Aorta (tissue), 5 donors: ENCODE measurements at places on chromosomes 1 and 21. TPM values are rescaled to one million over a fixed set of nuclear protein-coding genes. Genes with fewer than 3 reads are reported as not detected.

The ARID1A gene
- 72.3 TPM for total RNA-seq

The GPR153 gene
- 17.0 TPM for total RNA-seq

The PPIAL4G gene
- total RNA-seq = 0.13 TPM

The RGS16 gene
- 9.2 TPM for total RNA-seq

The NUP210L gene
- total RNA-seq = 0.16 TPM

The CELA3B gene
- total RNA-seq = 1.8 TPM

The NBPF20 gene
- total RNA-seq = 3.2 TPM

The AVPR1B gene
- not detected for total RNA-seq

The CACNA1S gene
- not detected for total RNA-seq

The ADAM30 gene
- not detected for total RNA-seq

- no peaks in the 10 kb centered on the region for H3K27me3 ChIP-seq
- DNase-seq = no peak
- H3K27ac ChIP-seq = no peak overlapping the region
- no peaks in the 10 kb centered on the region for H3K36me3 ChIP-seq
Observed at GRCh38 chr1:121483961-121484424, 299.2 kb downstream of the SRGAP2C start.

DNA sequence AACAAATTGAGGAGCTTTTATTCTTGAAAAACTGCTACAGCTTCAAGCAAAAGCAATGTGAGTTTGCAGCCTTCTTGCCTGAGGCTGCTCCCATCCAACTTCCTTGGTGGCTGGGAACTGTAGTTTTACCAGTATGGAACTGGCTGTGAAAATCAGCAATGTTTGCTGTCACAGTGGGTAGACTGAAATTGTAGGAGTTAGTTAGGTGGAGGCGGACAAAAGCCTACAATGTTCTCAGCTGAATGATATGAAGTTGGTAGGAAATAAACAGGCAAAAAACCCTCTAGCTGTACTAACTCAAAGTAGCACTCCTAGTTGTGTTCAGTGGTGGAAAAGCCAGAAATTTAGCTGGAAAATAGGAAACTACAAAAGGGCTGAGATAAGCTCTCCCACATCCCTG, 18.5 kb downstream of the HAX1 start:
- H3K27me3 ChIP-seq = no peaks in the 10 kb centered on the region
- no peak overlapping the region for H3K4me3 ChIP-seq
- H3K27ac ChIP-seq = no peak overlapping the region

DNA sequence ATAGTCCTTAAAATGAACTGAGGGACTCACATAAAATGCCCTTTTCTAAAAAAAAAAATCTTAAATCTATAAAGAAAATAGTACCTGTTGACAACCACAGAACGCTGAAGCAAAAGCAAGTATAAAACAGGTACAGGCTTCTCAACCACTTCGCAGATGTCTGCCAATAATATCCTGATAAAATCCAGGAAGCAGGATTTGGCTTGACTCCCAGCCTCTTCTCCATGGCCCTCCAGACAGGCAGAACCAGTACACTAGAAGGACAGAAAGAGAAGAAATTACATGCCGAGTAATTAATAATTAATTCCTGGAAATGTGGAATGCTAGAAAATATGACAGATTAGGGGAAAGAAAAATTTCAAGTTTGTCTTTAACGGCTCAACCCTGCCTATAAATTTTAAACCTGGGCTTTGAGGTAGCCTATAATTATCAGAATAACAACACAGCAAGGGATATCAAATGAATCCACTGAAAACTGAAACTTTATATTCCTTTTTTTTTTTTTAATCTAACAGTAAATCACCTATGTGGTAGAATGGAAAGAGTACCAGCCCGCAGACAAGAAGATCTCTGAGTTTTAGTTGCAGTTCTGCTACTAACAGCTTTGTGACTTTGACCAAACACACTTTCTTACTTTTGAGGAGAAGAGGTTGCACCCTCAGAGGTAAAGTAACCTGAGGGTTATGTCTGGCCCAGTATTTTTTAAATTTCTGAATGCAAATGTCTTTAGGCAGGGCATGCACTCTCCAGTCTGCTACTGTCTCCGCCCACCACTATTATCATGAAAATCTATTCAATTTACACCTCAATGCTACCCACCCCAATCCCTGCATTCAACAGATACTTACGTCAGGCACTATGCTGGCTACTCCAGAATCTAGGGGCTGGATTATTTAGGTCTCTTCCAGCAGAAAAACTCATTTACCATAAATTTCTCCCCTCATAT, 2.7 kb downstream of the KIAA0319L start:
- DNase-seq = no peak
- H3K36me3 ChIP-seq = no peaks in the 10 kb centered on the region
- H3K27ac ChIP-seq = no peak overlapping the region
- no peaks in the 10 kb centered on the region for H3K27me3 ChIP-seq

DNA sequence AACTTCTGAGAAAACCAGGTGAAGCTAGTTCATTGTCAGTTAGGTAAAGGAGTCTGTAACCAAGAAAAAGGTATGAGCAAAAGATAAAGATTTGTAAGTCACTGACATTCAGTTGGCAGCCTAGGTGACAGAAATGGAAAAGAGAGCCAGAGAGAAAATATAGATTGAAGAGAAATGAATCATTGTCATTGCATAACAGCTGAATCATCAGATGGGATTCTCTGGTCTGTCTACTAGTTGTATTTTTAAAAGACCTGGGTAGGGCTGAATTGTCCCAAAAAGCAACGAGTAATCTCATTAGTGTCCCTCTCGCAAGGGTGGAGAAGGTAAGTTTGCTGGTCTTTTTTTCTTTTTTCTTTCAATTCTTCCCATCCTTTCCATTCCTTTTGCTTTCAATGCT, 36.6 kb downstream of the PTGS2 start:
- H3K4me1 ChIP-seq = no peaks in the 10 kb centered on the region
- no peak overlapping the region for H3K27ac ChIP-seq
- no peaks in the 10 kb centered on the region for H3K36me3 ChIP-seq
- H3K27me3 ChIP-seq = no peaks in the 10 kb centered on the region

- no peak for DNase-seq
- H3K27me3 ChIP-seq = no peaks in the 10 kb centered on the region
Observed at GRCh38 chr1:94804442-94804837, 15.7 kb upstream of the SLC44A3 start.

DNA sequence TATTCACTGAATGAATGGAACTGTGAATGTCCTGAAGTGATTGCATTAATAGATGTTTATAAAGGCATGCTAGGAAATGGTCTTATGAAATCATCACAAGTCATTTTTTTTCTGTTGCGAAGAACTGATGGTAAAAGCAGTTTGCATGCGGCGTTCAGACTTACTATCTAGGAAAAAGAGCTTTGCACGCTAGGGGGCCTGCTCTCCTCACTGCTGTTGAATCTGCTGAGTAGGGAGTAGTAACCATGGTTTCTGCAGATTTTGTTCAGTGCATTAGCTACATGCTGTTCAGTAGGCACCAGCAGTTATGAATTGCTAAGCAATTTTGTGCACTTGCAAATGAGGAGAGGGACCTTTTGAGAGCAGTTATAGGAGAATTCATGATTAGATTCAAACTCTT, 57.9 kb downstream of the CENPF start:
- peak; percentile 48 for DNase-seq
- H3K27me3 ChIP-seq = no peaks in the 10 kb centered on the region
- no peaks in the 10 kb centered on the region for H3K36me3 ChIP-seq
- H3K4me1 ChIP-seq = no peaks in the 10 kb centered on the region
- H3K27ac ChIP-seq = no peak overlapping the region
- H3K4me3 ChIP-seq = no peak overlapping the region

GRCh38 chr1:231385416-231385748, 36.7 kb downstream of the EGLN1 start:
- no peak for DNase-seq
- H3K27ac ChIP-seq = no peak overlapping the region

DNA sequence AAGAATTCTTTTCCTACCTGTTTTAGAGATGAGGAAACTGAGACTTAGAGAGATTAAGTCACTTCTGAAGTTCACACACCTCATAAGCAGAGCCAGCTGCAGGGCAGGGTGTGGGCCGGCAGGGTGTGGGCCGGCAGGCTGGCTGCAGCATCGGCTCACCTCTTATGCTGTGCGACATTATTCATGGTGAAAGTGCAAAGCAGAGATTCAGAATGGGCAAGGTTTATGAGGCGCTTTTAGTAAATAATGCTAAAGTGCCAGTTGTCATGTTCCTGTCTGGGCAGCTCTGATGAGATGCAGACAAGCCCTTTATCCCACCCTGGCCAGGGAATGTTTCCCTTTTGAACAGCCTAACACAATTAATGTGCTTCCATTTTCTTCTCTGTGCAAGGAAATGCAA, 14.6 kb downstream of the MAB21L3 start:
- no peak for DNase-seq
- no peak overlapping the region for H3K27ac ChIP-seq
- no peaks in the 10 kb centered on the region for H3K4me1 ChIP-seq
- no peak overlapping the region for H3K4me3 ChIP-seq

DNA sequence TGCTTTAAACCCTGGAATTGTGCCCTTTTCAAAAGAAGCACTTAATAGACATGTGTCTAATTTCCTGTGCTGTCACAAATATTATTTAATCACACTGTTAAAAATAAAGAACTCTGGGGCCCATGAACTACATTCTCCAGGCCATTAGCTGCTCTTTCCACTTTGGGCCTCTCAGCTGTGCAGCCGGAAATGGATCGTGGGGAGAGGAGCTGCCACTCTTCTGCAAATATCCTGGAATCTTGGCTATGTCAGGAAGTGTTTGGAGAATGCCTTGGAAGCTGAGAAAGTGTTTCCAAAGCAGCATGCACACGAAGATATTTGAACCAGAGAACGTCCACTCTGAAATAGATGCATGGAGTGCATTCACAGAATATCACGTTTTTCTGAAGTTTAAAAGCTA, 27.5 kb upstream of the VPS26C start:
- no peaks in the 10 kb centered on the region for H3K36me3 ChIP-seq
- H3K4me3 ChIP-seq = no peak overlapping the region
- no peaks in the 10 kb centered on the region for H3K27me3 ChIP-seq
- no peak overlapping the region for H3K27ac ChIP-seq
- H3K4me1 ChIP-seq = no peaks in the 10 kb centered on the region
- DNase-seq = no peak

GRCh38 chr1:187838335-187839293, 1009.9 kb downstream of the PLA2G4A start:
- H3K4me3 ChIP-seq = no peak overlapping the region
- H3K27ac ChIP-seq = no peak overlapping the region
- no peaks in the 10 kb centered on the region for H3K4me1 ChIP-seq

GRCh38 chr21:20800106-20800505, 198.1 kb upstream of the NCAM2 start:
- H3K27me3 ChIP-seq = no peaks in the 10 kb centered on the region
- H3K4me3 ChIP-seq = no peak overlapping the region
- H3K36me3 ChIP-seq = no peaks in the 10 kb centered on the region
- H3K4me1 ChIP-seq = no peaks in the 10 kb centered on the region

GRCh38 chr1:63835128-63835527, 61.3 kb downstream of the ROR1 start:
- no peaks in the 10 kb centered on the region for H3K27me3 ChIP-seq
- peaks cover 16% of the 10 kb centered on the region for H3K4me1 ChIP-seq
- no peak overlapping the region for H3K4me3 ChIP-seq
- no peak for DNase-seq
- H3K36me3 ChIP-seq = no peaks in the 10 kb centered on the region

DNA sequence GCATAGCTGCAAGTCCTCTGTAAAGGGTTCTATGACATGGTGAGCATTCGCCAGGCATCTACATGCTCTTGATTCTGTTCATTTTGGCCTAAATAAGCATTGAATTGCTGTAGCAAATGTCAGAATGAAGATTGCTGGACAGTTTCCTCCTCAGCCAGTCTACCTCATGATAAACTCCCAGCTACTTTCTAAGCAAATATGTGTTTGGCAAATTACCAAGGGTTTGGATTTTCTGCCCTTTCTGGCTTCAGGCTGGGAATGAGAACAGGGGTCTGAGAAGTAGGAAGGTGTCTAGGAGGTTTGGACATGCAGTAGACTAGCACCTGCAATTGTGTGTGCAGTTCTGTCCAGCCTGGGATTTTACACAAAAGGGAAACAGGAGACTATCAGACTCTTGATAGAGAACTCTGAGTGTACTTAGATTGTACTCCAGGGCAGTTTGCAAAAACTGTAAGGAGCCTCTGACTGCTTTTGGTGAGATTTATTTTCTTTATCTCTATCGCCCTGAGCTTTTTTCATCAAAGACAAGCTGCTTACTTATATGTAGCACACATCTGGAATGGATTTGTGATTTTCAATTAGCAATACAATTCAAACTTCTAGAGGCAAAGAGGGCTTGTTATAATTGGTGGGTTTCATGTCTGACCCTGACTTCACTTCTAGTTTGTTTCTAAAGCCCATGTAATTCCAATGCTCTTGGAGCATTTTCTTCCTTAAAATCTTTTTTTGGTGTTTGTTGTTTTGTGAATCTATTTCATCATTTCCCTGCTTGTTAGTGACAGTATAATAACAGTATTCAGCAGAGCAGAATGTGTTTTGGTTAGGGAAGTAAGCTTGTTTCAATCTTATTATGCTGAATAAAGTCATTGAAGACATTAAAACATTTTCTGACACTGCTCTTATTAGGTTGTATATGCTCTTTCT, 150.8 kb downstream of the VPS13D start:
- peaks cover 2% of the 10 kb centered on the region for H3K36me3 ChIP-seq
- H3K27me3 ChIP-seq = no peaks in the 10 kb centered on the region
- H3K27ac ChIP-seq = no peak overlapping the region
- DNase-seq = no peak
- no peaks in the 10 kb centered on the region for H3K4me1 ChIP-seq
- H3K4me3 ChIP-seq = no peak overlapping the region

DNA sequence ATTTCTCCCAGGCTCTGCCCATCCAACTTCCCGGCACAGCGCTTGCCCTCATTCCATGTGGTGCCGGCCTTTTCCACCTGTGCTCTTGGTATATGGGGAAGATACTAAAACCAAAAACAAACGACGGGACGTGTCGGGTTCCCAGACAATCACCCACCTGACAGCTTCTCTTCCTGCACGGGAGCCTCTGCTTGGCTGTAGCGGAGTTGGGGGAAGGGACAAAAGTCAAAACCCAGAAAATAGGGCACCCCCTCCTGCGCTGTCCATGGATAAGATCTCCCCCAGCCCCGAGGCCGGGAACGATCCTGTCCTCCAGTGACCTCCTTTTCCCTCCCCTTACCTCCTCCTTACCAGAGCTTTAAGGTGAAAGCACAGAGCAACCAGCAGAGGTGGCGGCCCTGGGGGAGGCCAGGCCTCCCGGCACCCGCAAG, 640 bp downstream of the JTB start:
- H3K36me3 ChIP-seq = no peaks in the 10 kb centered on the region
- no peaks in the 10 kb centered on the region for H3K4me1 ChIP-seq
- H3K4me3 ChIP-seq = peak overlapping the region; percentile 83

GRCh38 chr1:116945996-116946395, 36.3 kb downstream of the PTGFRN start:
- H3K4me3 ChIP-seq = no peak overlapping the region
- H3K4me1 ChIP-seq = no peaks in the 10 kb centered on the region
- no peaks in the 10 kb centered on the region for H3K27me3 ChIP-seq
- H3K36me3 ChIP-seq = peaks cover 2% of the 10 kb centered on the region
- H3K27ac ChIP-seq = no peak overlapping the region
- DNase-seq = no peak

- peak; percentile 82 for DNase-seq
- no peaks in the 10 kb centered on the region for H3K27me3 ChIP-seq
- peak overlapping the region; percentile 96 for H3K4me3 ChIP-seq
- H3K27ac ChIP-seq = peak overlapping the region; percentile 73
- H3K36me3 ChIP-seq = no peaks in the 10 kb centered on the region
- no peaks in the 10 kb centered on the region for H3K4me1 ChIP-seq
Observed at GRCh38 chr1:235326719-235327558, 1.0 kb downstream of the ARID4B start.
